ENCODE measurements at places on chromosomes 6 and 20. TPM values are rescaled to one million over a fixed set of nuclear protein-coding genes. Genes with fewer than 3 reads are reported as not detected.
A peak's percentile ranks its signal among the peaks of the same experiment; 100 is the strongest.

TPBG gene
- 3.4 TPM for total RNA-seq

DNA sequence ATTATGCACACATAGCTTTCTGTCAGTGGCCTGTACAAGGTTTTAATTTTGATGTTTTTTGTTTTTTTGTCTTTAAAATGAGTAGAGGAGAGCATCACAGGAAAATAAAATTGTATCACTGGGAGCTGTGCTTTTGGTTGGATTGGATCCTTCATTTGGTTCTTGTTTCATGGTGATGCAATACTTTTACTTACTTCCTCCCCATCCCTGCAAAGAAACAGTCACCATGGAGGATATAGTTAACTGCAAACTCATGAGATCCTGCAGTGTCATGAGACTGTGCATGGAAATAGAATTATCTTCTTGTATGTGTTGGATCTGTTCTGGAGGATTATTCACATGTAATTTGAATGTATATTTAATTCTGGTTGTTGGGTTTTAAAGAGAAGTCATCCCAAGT is 122.3 kb downstream of the JARID2 start:
- no peak for DNase-seq

TBC1D20 gene
- total RNA-seq = 12.6 TPM

GRCh38 chr6:107642095-107642860 is 152.4 kb downstream of the SOBP start:
- DNase-seq = no peak

IRF4 gene
- not detected for total RNA-seq

DNA sequence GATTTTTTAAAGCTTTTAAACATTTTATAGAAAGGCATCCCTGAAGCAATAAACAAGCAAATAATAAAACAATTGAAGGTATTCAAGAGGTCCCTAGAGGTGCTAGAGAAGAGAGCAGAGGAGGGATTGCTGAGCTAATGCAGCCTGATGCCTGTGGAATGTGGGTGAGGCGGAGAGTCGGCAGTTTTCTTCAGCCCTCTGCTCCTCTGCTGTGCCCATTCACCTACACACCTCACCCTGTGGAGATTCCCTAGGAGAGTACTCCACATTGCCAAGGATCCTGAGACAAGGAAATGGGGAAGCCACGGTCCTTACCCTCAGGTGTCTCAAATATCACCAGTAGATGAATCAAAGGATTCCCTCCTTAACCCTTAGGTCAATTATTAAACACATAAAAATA is 199.8 kb upstream of the POU3F2 start:
- no peak for DNase-seq

ABHD16B gene
- total RNA-seq = not detected

GRCh38 chr6:88238065-88238464 is 71.9 kb upstream of the CNR1 start:
- peak; percentile 20 for DNase-seq

SNTA1 gene
- 5.4 TPM for total RNA-seq

DNA sequence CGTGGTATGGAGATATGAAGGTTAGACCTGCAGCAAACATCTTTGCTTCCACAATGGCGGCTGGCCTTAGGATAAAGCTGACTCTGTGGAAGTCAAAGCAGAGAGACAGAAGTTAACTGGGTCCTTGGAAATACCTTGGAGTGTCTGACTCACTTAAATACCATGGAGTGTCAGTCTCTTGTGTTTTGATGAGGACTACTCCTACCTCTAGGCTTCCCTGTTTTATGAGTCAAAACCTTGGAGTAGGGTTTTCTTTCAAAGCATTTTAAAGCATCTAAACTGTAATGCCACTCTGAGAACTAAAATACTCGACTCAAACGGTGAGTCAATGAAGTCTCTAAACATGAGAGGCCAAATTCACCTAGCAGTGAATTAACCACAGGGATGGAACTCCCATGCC is 329.1 kb downstream of the SAMD5 start:
- no peak for DNase-seq

DNA sequence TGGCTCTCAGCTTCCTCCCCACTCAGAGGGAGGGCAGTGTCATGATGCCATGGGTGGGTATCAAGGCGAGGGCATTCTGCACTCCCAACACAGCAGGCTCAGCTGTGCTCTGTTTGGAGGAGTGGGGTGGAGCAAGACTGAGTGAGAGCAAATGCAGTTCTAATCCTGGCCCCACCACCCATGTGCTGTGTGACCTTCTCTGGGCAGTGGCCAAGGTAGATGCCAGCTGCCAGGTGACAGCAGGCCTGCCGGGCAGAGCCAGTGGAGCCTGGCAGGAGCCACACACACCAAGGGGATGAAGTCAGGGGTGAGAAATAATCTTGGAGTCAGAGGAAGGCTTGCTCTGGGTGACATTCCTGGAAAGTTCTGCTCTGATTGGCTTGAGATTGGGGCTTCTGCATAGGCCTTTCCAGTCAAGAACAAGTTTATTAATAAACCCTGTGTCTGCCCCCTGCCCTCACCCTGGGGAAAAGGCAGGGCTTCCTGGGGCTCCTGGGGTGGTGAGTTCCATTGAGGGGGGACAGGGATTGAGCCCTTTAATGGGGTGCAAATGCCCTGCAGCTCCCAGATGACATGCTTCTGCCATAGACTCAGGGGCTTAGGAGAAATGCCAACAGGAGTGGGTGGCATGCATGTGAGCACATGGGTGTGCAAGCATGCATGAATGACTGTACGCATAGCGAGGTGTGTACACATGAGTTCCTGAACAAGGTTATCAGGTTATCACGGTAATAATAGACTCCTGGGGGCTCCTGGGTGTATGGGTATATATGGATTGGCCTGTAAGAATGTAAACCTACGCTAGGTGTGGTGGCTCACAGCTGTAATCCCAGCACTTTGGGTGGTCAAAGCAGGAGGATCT is 134.2 kb downstream of the MRPL14 start:
- DNase-seq = no peak

DNA sequence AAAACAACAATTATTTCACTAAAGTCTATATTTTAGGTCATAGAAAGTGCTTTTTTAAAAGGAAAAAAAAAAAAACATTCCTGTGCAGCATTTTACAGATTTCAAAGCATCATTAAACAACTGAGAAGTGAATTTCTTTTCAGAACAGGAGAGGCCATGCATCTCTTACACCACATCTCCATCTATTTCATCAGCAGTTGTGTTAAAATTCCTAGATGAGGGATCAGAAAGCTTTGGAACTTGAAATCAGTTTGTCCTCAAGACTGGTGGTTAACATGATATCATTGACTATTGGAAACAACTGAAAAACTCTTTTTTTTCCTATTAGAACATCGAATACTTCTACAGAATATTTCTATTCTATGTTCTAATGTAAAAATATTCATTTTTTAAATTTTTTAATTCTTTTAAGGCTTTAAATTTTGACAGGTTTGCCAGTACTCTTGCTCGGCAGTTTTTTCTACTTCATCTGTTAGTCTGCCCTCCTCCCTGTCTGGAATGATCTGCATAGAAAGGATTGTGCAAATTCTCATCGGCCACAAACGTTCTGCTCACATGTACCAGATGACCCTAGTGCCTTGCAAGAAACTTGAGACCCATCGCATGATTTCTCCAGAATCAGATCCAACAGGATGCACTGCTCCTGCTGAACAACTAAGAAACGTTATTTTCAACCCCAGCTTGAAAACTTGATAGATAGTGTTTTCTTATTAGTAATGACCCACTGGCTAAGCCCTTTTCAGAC is 411.0 kb upstream of the AGPAT4 start:
- DNase-seq = no peak

Measured in lung microvascular endothelial cell (primary cell).